ENCODE measurements at places on chromosomes 3 and 15.

GRCh38 chr15:80586161-80586560 is 108.9 kb upstream of the ABHD17C start:
- DNase-seq = no peak

- DNase-seq = no peak
These were observed 128.0 kb downstream of the LRIG1 start for GRCh38 chr3:66372681-66373350.

DNA sequence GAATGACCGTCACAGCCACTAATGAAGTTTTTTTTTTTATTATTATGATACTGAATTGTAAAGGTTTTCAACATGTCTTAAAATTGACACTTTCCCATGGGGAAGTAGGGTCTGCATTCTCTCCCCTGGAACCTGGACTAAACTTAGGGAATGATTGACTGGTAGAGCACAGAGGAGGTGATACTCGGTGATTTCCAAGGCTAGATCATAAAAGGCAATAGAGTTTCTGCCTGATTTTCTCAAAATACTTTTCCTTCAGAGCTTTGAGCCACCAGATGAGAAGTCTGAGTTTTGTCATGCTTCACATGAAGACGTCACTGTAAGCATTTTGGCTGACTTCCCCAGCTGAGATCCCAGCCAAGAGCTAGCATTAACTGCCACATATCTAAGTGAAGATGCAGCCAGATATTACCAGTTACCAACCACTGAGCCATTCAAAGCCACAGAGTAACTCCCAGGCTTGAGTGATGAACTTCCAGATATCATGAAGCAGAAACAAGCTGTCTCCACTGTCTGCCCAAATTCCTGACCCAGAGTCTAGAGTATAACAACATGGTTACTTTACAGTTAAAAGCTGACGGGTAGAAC is 105.8 kb downstream of the LSAMP start:
- peak; percentile 91 for DNase-seq

- no peak for DNase-seq
These were observed 39.3 kb upstream of the PRICKLE2 start for GRCh38 chr3:64264501-64265109.

- peak; percentile 51 for DNase-seq
These were observed 61.3 kb downstream of the NSMCE3 start for GRCh38 chr15:29208352-29208751.

- no peak for DNase-seq
These were observed 24.3 kb upstream of the IL12A start for GRCh38 chr3:159964166-159964973.

- DNase-seq = no peak
These were observed 160.2 kb downstream of the FOXP1 start for GRCh38 chr3:71423151-71423906.

DNA sequence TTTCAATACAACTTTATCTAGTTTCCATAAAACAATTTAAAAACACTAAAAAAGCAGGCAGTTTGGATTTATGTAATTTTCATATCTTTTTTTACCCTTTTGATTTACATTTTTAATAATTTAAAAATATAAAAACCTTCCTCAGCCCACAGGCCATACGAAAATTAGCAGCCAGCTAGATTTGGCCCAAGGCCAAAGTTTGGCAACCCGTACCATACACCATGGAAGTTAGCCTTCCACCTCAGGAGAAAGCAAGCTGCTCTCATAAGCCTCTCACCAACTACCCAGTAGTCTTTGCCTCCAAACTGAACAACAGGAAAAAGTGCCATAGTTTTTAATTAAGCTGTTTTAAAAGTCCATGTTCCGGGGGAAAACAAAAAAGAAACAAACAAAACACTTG is 107.3 kb upstream of the TRIM42 start:
- no peak for DNase-seq

DNA sequence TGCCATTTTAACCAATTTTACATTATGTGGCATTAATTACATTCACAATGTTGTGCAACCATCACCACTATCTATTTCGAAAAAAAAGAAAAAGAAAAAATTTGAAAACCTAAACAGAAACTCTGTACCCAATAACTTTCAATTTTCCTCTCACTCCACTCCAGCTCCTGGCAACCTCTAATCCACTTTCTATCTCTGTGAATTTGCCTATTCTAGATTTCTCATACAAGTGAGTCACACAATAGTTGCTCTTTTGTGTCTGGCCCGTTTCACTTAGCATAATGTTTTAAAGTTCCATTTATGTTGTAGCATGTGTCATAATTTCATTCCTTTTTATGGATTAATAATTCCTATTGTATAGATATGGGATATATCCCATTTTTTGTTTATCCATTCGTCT is 53.3 kb upstream of the TBC1D5 start:
- no peak for DNase-seq

- DNase-seq = peak; percentile 9
These were observed 428.1 kb upstream of the NAALADL2 start for GRCh38 chr3:174430986-174431385.

DNA sequence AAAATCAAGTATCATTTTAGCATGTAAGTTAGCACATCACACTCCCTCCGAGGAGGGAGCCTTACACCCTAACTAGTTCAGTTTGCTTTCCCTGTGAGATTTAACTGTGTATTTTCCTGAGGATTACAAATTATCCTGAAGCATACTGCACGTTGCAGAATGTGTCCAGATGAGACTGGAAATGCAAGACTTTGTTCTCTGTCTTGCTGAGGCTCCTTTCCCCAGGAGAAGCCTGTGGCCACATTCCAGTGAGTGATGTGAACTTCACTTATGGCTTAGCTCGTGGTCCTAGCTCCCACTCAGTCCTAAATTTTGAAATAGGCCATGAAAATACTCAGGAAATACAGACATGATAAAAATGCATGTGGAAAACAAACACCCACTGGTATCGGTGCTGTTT is 23.7 kb downstream of the PDZRN3 start:
- no peak for DNase-seq

GRCh38 chr15:71180986-71181853 is 65.9 kb downstream of the THSD4 start:
- DNase-seq = no peak

GRCh38 chr3:107356706-107357105 is 20.5 kb upstream of the CCDC54 start:
- no peak for DNase-seq

DNA sequence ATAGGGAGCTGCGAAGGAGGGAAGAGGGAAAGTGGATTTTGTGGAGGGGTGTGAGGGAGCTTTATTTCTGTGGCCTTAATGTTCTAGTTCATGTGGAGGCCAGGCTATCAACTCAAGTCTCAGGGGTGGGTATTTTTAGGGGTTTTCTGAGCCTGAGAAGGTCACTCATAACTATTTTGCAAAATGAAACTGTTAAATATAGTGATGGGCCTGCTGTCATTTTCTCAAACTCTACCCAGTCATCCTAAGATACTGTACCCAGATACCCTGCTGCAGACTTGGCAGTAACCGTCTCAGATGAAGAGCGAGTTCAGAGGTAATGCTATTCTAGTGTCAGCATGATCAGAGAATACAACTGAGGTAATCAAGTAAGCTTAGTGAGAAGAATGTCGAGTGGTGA is 545.0 kb upstream of the TBL1XR1 start:
- no peak for DNase-seq

- no peak for DNase-seq
These were observed 10.2 kb upstream of the FAH start for GRCh38 chr15:80142646-80143045.

- DNase-seq = no peak
These were observed 25.1 kb upstream of the CTXND1 start for GRCh38 chr15:80277147-80277546.

GRCh38 chr3:139772539-139773500 is 95.0 kb upstream of the NMNAT3 start:
- no peak for DNase-seq

- DNase-seq = no peak
These were observed 505.1 kb downstream of the FHIT start for GRCh38 chr3:60746043-60746638.

DNA sequence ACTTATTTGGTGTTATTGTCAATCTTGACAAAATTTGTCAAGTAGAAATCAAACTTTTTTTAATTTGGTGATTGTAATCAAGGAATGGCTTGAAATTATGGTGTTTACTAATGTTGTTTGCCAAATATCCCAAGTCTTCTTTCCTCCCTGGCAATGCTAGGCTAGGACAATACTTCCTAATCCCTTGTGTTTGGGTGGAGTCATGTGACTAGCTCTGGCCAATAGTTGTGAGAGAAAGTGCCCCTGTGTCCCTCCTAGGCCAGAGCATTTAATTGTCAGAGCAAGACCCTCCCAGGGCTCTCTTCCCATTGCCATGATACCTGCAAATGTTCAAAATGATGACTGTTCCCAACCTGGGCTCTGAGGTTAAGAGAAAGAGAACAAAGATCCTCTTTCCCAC is 132.7 kb downstream of the ANXA2 start:
- DNase-seq = no peak

- DNase-seq = no peak
These were observed 1.7 kb upstream of the LYSMD2 start for GRCh38 chr15:51739061-51739712.

DNA sequence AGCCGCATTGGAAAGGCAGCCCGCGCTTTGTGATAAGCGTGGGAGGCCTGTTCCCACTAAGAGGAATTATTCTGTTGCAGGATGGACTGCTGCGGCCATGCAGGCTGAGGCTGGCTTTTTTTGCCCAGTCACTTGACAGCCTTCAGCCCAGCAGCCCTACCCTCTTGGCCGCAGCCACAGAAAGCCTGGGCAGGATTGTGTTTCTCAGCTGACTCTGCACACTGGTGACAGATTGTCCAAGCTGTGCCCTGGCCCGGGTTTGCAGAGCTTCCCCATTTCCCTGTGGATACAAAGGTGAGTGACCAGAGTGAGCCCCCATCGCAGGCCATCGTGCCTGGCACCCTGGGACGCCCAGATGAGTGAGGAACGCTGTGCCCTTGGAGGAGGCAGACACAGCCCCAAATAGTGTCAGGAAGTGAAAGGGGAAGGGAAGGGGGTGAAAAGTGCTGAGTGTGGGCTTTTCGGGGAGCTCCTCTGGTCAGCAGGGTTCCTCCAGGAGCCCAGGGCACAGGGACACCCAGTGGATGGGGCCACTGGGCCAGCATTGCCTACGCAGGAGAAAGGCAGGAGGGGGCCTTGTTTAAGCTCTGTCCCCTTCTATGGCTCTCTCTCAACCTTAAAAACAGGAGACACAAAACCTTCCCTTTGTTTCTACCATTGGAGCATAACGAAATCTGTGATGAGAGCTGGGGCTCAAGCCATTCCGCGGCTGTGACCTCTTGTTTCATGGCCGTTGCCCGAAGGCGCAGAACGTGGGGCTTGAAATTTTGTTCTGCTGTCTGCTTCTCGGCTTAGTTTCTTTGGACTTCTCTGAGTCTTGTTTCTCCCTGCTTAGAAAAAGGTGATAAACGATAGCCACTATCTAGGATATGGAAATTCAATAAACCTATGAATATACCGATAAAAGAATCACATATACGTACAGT is 91.5 kb upstream of the MEF2A start:
- peak; percentile 82 for DNase-seq

DNA sequence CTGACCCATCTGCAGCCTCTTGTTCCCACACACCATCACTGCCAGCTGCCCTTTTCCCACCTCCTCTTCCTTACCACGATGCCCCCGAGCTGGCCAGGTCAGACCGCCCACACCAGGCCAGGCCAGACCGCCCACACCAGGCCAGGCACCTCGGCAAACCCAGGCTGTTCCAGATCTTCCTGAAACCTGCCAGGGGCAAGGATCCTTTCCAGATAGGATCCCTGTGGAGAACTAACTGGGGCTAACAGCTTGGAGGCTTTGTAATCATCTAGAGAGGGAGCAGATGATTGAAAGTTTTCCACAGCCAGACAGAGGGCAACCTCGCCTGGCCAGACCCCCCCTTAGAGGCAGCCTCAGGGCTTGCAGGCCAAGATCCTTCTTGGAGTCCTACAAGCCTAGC is 287.3 kb upstream of the TLE3 start:
- DNase-seq = no peak

DNA sequence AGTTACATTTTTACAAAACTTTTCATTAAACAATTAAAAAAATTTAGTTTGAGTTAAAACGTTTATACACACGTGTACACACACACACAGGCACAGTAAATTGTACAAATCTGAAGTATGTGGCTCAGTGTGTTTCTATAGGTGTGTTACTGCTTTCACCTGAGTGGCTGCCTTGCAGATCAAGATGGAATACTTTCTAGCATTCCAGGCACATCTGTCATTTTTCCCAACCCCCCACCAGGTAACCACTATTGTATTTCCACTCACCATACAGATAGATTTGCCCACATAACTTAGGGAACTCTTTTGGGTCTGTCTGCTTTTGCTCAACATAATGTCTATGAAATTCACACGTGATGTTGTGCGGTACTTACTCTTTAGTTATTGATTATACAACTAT is 141.1 kb downstream of the PTPRG start:
- DNase-seq = no peak

DNA sequence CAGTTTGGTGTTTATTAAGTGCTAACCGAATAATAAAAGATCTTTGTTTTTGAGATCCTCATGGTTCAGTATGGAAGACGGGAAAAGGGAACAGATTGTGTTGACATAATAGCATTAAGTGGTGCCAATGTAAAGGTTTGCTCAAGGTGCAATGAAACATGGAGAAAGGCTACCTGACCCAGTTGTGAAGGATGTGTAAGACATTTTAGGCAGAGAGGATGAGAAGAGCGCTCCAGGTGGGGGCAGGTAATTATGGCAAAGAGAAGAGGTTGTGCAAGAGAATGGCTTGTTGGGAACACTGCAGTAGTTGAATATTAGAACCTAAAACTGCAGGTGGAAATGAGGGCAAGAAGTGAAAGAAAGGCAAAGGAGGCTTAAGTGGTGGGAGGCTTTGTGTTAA is 140.8 kb downstream of the DIPK2A start:
- no peak for DNase-seq

GRCh38 chr15:20665653-20666052 is 124.1 kb upstream of the GOLGA6L6 start:
- no peak for DNase-seq

DNA sequence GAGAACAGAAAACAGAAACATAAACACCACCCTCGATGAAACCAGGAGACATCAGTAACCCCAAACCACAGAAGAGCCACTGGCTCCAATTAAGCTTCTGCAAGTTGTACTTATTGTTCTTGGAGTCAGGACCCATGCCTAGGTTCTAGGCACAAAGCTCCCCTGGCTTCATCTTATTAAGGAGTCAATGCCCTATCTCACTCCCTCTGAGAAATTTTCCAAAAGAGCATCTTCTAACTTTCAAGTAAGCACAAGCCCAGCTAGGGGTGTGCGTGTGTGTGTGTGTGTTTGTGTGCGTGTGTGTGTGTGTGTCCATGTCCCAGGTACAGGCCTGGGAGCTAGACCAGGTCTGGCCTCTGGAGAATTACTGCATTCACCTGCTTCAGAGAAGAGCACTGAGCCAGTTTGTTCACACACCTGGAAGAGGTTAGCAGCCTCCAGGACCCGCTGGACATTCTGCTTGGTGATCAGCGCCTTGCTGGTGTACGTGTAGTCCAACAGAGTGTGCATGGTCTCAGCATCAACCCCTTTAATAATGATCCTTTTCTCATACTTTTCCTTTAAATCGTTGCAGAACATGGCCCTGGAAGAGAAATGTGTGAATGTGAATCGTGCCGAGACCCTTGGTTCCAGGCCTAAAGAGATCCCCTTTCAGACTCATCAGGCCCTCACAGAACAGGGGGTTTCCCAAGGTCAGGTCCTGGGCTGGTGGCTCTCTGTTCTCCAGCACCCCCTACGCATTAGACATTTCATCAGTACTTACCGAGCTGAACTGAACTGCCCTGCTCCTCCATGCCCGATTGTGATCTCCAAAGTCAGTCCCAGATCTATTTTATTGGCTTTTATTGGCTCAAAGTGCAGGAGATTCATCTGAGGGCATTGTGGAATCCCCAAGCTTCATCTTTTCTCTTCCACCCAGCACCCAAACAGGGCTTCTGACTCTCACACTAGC is 27.8 kb downstream of the KLHL6 start:
- no peak for DNase-seq

- no peak for DNase-seq
These were observed 4.8 kb downstream of the CSK start for GRCh38 chr15:74786551-74787165.

Measured in left lung (tissue), 14 donors.